Fibroblast of lung (primary cell): ENCODE measurements at places on chromosomes 2 and 18.

DNA sequence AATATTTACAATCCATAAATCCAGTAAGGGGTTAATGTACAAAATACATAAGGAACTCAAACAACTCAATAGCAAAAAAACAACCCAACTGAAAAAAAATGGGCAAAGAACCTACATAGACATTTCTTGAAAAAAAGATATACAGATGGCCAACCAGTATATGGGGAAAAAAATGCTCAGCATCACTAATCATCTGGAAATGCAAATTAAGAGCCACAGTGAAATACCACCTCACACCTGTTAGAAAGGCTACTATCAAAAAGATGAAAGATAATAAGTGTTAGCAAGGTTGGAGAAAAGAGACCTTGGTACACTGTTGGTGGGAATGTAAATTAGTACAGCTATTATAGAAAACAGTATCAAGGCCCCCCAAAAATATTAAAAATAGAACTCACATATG lies 14.6 kb downstream of the AP1S3 start:
- no peak overlapping the region for H3K4me3 ChIP-seq
- H3K36me3 ChIP-seq = no peaks in the 10 kb centered on the region
- H3K4me1 ChIP-seq = no peaks in the 10 kb centered on the region
- H3K27ac ChIP-seq = no peak overlapping the region
- DNase-seq = no peak
- no peaks in the 10 kb centered on the region for H3K27me3 ChIP-seq

- H3K4me1 ChIP-seq = no peaks in the 10 kb centered on the region
- H3K27me3 ChIP-seq = peaks cover 7% of the 10 kb centered on the region
- H3K4me3 ChIP-seq = no peak overlapping the region
- no peak overlapping the region for H3K27ac ChIP-seq
- H3K36me3 ChIP-seq = no peaks in the 10 kb centered on the region
These were observed 29.6 kb upstream of the PXDN start for GRCh38 chr2:1773883-1774282.

- DNase-seq = peak; percentile 10
- no peaks in the 10 kb centered on the region for H3K27me3 ChIP-seq
- H3K4me1 ChIP-seq = peaks cover 4% of the 10 kb centered on the region
These were observed 87.6 kb downstream of the FAM228A start for GRCh38 chr2:24262421-24262970.

DNA sequence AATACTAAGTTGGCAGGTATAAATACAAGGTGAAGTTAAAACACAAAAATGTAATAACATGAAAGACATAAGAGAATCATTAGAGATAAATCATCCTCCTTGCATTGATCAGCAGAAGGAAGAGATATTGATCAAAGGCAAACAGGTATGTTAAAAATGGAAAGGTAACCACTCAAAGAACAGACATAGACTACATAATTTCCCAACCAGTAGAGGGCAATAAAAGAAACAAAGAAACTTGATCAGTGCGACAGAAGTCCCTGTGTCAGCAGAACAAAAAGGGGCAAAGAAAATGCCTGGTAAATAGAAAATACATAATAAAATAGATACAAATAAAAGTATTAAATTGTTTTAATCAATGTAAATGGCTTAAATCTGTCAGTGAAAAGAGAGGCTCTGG lies 53.6 kb downstream of the FAM228A start:
- H3K4me3 ChIP-seq = no peak overlapping the region
- H3K27ac ChIP-seq = no peak overlapping the region
- H3K27me3 ChIP-seq = no peaks in the 10 kb centered on the region
- no peaks in the 10 kb centered on the region for H3K4me1 ChIP-seq
- peak; percentile 46 for DNase-seq

GRCh38 chr2:226905718-226906117 lies 69.9 kb downstream of the RHBDD1 start:
- peaks cover 10% of the 10 kb centered on the region for H3K4me1 ChIP-seq
- H3K36me3 ChIP-seq = peaks cover 6% of the 10 kb centered on the region
- DNase-seq = no peak
- H3K27me3 ChIP-seq = no peaks in the 10 kb centered on the region
- H3K4me3 ChIP-seq = no peak overlapping the region

- H3K27me3 ChIP-seq = no peaks in the 10 kb centered on the region
- H3K36me3 ChIP-seq = peaks cover 5% of the 10 kb centered on the region
- no peak overlapping the region for H3K4me3 ChIP-seq
- H3K27ac ChIP-seq = no peak overlapping the region
- peaks cover 8% of the 10 kb centered on the region for H3K4me1 ChIP-seq
- no peak for DNase-seq
These were observed 26.0 kb downstream of the TWIST2 start for GRCh38 chr2:238873841-238874240.

GRCh38 chr2:234305846-234306245 lies 191.0 kb downstream of the ARL4C start:
- no peaks in the 10 kb centered on the region for H3K36me3 ChIP-seq
- H3K27me3 ChIP-seq = no peaks in the 10 kb centered on the region
- H3K4me3 ChIP-seq = no peak overlapping the region
- H3K4me1 ChIP-seq = peaks cover 7% of the 10 kb centered on the region
- no peak for DNase-seq

- DNase-seq = no peak
- no peak overlapping the region for H3K4me3 ChIP-seq
- no peaks in the 10 kb centered on the region for H3K27me3 ChIP-seq
These were observed 67.8 kb downstream of the ODC1 start for GRCh38 chr2:10380048-10380926.

- no peaks in the 10 kb centered on the region for H3K36me3 ChIP-seq
- no peak for DNase-seq
- H3K27me3 ChIP-seq = no peaks in the 10 kb centered on the region
- no peaks in the 10 kb centered on the region for H3K4me1 ChIP-seq
These were observed 85.6 kb downstream of the CD8B2 start for GRCh38 chr2:106572541-106573450.

DNA sequence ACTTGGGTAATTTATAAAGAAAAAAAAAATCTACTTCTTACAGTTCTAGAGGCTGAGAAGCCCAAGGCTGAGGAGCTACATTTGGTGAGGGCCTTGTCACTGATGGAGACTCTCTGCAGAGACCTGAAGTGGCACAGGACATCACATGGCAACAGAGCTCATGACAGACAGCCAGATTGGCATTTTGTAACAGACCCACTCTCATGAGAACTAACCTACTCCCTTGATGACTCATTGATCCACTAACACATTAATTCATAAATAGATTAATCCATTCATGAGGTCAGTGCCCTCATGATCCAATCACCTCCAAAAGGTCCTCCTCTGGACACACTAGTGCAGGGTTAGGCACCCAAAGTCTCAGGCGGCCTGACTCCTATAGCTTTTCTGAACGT lies 318.4 kb downstream of the GULP1 start:
- DNase-seq = no peak
- H3K4me1 ChIP-seq = peaks cover 10% of the 10 kb centered on the region
- no peak overlapping the region for H3K4me3 ChIP-seq
- no peak overlapping the region for H3K27ac ChIP-seq
- H3K36me3 ChIP-seq = no peaks in the 10 kb centered on the region

GRCh38 chr2:119735565-119735964 lies 24.2 kb upstream of the PTPN4 start:
- H3K27me3 ChIP-seq = peaks cover 3% of the 10 kb centered on the region
- no peaks in the 10 kb centered on the region for H3K4me1 ChIP-seq
- H3K27ac ChIP-seq = no peak overlapping the region

GRCh38 chr2:67137699-67138098 lies 259.4 kb upstream of the ETAA1 start:
- DNase-seq = no peak
- no peaks in the 10 kb centered on the region for H3K4me1 ChIP-seq
- H3K36me3 ChIP-seq = no peaks in the 10 kb centered on the region
- H3K27me3 ChIP-seq = no peaks in the 10 kb centered on the region

DNA sequence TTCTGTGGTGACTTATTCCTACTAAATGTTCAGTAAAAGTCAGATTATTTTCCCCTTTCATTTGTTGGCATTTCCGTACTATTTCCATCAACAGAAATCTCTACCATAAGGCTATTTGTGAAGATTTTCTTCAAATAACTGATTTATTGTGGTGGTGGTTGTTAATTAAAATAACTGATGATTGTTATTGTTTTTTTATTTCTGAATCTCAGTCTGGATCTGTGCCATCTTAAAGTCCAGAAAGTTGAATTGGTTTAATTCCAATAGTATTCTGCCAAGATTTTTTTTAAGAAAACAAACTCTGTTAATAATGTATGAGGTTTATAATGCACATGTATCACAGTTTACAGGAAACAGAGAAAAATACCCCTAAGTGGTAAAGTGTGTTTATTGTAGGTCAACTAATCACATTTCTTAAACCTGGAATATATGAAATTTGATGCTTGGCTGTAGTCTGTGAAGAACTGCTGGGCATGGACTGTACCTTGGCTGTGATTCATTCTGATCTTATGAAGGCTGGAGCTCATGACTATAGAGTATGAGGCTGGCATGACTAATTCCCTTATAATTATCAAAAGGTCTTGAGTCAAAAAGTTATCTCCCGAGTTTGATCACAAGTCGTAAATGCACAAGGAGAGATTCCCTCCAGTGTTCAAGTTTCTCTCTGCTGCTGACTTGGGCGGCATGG lies 134.2 kb upstream of the RND3 start:
- peak overlapping the region; percentile 70 for H3K27ac ChIP-seq
- H3K36me3 ChIP-seq = no peaks in the 10 kb centered on the region
- DNase-seq = peak; percentile 80
- no peak overlapping the region for H3K4me3 ChIP-seq
- H3K27me3 ChIP-seq = no peaks in the 10 kb centered on the region
- peaks cover 17% of the 10 kb centered on the region for H3K4me1 ChIP-seq

GRCh38 chr2:6657136-6657535 lies 208.6 kb downstream of the CMPK2 start:
- no peak overlapping the region for H3K27ac ChIP-seq
- H3K4me1 ChIP-seq = no peaks in the 10 kb centered on the region

GRCh38 chr2:240833724-240834285 lies 13.8 kb upstream of the KIF1A start:
- H3K4me3 ChIP-seq = no peak overlapping the region
- no peak overlapping the region for H3K27ac ChIP-seq
- H3K27me3 ChIP-seq = peaks cover 11% of the 10 kb centered on the region
- DNase-seq = no peak
- peaks cover 3% of the 10 kb centered on the region for H3K4me1 ChIP-seq

DNA sequence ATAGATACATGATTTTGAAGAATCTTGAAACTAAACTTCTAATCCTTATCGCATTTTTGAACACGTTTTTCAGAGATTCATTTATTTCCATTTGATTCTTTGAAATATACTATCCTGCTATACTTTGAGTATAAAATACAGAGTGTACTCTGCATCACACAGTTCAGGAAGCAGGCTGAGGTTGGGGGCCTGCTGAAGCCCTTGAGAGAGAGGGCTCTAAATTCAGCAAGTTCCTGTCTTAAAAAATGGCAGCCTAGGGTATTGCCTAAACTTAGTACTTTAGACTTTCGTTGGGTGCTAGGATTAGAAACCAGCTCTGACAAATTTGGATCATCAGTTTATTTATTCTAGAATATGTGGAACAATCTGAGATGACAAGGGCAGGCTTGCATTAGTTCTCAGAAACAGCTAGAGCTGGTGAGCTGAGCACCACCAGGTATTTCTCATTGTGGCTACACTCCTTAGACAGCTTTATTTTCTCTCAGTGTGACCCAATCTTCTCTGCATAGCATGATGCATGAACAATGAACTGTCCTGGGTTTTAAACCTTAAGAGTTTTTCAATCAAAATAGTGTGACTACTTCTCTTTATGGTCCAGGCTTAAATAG lies 49.1 kb downstream of the TFPI start:
- no peak for DNase-seq
- H3K36me3 ChIP-seq = no peaks in the 10 kb centered on the region
- no peak overlapping the region for H3K4me3 ChIP-seq
- no peak overlapping the region for H3K27ac ChIP-seq
- H3K27me3 ChIP-seq = no peaks in the 10 kb centered on the region

DNA sequence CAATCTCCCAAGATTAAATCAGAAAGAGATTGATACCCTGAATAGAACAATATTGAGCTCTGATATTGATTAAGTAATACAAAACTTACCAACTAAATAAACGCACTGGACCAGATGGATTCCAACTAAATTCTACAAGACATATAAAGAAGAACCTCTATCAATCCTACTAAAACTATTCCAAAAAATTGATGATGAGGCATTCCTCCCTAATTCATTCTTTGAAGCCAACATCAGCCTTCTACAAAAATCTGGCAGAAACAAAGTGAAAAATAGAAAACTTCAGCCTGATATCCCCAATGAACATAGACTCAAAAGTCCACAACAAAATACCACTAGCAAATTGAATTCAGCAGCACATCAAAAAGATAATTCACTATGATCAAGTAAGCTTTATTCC lies 695.5 kb downstream of the NYAP2 start:
- no peak overlapping the region for H3K27ac ChIP-seq
- H3K4me3 ChIP-seq = no peak overlapping the region
- H3K27me3 ChIP-seq = no peaks in the 10 kb centered on the region
- no peaks in the 10 kb centered on the region for H3K4me1 ChIP-seq

DNA sequence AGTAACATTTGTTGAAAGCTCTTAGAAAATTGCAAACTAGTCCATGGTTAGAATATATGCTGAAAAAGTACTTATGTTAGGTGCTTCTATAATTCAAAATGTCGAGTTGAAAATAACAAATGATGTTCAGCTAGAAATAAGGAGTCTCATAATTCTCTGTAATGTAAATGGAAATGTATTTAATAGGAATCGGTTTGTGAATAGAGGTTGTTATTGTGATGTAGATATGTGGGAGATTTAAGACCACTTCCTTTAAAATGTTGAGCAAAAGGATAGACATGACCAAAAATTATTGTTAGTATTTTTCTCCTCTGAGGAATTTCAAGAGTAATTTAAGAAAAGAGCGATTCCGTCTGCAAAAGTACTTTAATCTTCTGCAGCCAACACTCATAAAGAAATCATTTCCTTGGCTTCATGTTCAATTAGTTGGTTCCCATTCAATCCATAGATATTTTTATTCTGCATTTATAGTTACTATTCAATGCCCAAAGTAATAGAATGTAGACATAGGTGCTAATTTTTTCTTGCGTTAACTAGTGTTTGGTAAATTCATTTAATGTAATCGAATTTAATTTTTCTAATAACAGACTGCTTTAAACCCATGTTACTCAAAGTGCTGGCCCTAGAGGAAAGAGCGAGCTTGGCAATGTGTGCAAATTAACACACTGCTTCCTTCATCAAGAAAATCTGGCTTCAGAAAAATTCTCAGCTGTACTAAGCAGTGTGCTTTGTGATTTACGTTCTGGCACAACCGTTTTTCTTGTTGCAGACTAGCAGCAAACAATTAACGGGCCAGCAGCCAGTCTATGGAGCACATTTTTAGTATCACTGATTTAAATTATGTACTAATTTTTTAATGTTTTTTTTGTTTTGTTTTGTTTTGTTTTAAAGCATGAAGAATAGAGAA lies 32.2 kb downstream of the FN1 start:
- no peak for DNase-seq
- H3K4me1 ChIP-seq = peaks cover 8% of the 10 kb centered on the region
- peaks cover 18% of the 10 kb centered on the region for H3K36me3 ChIP-seq
- H3K27ac ChIP-seq = no peak overlapping the region
